Activated T-helper 9 cell treated with anti-CD3 and anti-CD28 coated beads, Interleukin-2, amount 50 U/mL, for 16 hours (primary cell): ENCODE measurements at places on chromosomes 5 and 9.

DNA sequence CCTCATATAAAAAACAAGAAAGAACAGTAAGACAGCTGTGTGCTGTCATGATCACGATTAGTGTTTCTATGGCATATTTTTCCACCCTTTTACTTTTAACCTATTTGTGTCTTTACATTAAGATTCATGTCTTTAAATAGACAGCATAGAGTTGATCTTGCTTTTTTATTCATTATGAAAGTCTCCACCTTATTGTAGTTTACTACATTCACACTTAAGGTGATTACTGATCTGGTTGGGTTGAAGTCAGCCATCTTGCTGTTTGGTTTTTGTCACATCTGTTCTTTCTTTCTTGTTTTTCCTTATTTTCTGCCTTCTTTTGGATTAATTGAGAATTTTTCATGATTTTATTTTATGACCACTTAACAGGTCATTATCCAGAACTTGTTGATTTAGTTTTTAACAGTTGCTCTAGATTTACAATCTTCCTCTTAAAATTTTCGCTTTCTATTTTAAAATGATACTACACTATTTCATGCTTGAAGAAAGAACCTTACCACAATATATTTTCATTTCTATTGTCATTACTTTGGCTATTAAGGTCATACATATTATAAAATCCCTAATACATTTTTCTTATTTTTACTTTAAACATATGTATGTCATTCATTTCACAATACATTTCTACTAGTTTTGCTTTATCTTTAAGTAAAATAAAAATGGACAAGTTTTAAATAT lies 292.5 kb downstream of the SH3GL2 start:
- DNase-seq, result no peak

DNA sequence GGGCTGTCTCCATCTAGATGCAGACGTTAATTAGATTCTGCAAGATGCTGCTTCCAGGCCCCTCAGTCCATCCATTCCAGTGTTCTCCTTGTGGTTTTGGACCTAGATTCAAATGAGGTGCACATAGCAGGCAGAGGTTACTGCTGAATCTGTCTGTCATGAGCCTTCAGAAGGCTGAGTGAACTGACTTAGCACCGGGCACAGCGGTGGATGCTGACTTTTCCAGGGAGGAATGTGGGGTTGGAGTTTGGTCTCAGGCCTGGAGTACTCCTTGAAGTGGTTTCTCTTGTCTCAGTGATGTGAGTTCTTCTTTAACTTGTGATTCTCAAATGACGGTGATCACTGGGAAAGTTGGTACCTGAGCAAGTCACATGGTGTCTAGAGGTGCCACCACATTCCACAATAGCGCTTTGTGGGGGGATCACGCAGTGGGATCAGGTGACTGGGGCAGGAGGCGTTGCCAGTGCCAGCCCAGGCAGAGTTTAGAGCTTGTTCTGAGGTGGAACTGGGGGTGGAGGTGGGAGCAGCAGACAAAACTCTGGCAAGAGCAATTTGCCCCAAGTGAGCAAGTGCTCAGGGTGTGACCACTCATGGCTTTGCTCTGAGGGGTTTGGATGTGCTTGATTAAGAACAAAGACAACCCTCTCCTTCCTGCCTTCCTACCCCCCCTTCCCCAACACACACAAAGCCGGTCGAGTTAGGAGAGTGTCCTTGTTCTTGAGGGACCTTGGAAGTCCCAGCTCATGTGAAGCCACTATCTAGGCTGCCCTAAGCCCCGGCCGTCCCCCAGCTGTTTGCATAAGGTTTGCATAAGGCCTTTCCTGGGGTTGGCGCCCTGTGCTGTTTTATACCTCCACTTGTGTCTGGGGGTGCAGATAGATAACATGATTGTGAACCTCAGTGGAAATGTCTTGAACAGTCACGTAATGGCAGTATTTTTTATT lies 25.1 kb downstream of the JADE2 start:
- DNase-seq, result no peak

- DNase-seq, result no peak
Measured at GRCh38 chr9:84138541-84138940, 157.9 kb downstream of the RMI1 start.

- no peak for DNase-seq
Measured at GRCh38 chr9:83327750-83328622, 210.2 kb downstream of the FRMD3 start.

DNA sequence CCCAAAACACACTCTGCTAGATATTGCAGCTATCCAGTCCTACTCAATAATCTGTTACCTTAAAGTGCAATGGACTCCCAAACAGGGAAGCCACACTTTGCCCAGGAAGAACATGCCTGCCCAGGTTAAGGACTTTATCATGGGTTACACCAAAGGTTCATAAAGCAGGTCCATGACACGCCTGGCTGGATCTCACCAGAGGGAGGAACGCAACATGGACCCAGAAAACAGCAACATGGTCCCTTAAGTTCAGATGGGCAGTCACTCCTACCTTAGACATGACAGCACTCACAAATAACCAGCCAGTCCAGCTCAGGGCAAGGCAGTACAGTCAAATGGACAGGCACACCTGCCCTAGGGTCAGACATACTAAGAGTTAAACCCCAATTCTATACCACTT lies 3.8 kb downstream of the P4HA2 start:
- no peak for DNase-seq
